ENCODE measurements at places on chromosomes 11 and 22. TPM values are rescaled to one million over a fixed set of nuclear protein-coding genes. Genes with fewer than 3 reads are reported as not detected.

Gene TRIM5
- 15.2 TPM for total RNA-seq

Gene MS4A1
- not detected for total RNA-seq

Gene CNTF
- 1.8 TPM for total RNA-seq

Gene TCP11L1
- 17.3 TPM for total RNA-seq

Gene CRYAB
- total RNA-seq: not detected

DNA sequence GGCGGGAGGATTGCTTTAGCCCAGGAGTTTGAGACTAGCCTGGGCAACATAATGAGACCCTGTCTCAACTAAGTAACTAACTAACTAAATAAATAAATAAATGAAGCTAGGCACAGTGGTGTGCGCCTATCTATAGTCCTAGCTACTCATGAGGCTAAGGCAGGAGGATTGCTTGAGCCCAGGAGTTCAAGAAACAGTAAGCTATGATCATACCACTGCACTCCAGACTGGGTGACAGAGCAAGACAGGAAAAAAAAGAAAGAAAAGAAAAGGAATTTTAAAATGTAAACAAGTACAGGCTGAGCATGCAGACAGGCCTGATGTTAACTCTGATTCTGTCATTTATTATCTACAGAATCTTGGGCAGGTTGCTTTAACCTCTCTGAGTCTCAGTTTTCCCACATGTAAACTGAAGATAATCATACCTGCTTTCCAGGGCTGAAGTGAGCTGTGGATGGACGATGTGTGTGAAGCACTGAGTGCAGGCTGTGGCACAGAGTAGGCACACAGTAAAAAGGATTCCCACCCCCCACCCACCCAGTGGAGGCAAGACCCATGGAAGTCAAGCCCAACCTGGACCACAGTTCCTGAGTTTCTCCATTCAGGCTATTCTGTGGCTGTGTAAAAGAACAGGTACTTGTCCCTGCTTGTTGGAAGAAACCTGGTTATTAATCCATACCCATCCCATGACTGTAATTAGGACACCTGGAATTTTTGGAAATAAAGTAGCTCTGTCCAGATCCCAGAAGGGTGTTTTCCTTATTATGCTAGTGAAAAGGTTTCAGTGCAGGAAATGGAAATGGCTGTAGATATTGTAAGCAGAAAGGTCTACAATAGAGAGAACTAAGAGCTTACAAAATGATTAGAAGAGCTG lies 18.7 kb upstream of the SCUBE2 start:
- no peak for DNase-seq

DNA sequence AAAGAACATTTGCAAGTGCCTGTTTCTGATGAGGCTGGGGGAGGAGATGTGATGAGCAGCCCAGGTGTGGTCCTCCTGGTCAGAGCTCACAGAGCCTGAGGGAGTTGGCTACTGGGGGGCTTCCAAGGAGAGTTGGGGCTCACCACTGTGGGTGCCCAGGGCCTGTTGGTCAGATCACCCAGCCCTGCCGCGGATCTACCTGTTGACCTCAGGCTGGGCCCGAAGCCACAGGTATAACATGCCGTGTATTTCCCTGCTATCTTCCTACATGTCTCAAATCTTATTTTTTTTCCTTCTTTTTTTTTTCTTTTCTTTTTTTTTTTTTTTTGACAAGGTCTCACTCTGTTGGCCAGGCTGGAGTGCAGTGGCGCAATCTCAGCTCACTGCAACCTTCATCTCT lies 199.7 kb upstream of the TBCEL start:
- DNase-seq: no peak

- DNase-seq: peak; percentile 7
These were observed 51.8 kb upstream of the ASPHD2 start for GRCh38 chr22:26377170-26377830.

- DNase-seq: no peak
These were observed 187.3 kb upstream of the B3GAT1 start for GRCh38 chr11:134599299-134599771.

Measured in Daoy (cell line).